AG04450 (cell line): ENCODE measurements at places on chromosomes 13 and 19. TPM values are rescaled to one million over a fixed set of nuclear protein-coding genes. Genes with fewer than 3 reads are reported as not detected.
A peak's percentile ranks its signal among the peaks of the same experiment; 100 is the strongest.

IL17D gene
- 3.0 and 3.2 TPM in 2 replicates for polyA plus RNA-seq

GRCh38 chr19:46786236-46787039 is 2.0 kb downstream of the SLC1A5 start:
- peak; percentile 66 for DNase-seq

DNA sequence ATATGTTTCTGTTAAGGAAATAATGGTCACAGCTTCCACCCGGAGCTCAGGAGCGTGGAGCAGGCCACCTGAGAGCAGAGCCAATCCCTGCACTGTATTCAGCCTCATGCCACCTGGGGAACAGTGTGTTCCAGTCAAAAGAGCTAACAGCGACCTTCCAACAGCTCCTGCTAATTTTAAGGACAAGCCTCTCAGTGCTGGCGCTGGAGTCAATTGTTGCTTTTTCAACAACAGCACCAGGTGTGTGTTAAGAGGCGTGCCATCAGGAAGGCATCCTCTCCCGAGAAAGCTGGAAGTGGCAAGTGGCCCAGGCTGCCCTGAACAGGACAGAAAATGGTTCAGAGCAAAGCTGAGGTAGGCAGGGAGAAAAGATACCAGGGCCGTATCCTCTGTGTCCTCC is 102.0 kb downstream of the CACNA1A start:
- no peak for DNase-seq

- DNase-seq, result no peak
These were observed 95.5 kb upstream of the SERP2 start for GRCh38 chr13:44278166-44278565.

GRCh38 chr19:18675779-18676178 is 7.7 kb upstream of the CRTC1 start:
- DNase-seq, result no peak

DNA sequence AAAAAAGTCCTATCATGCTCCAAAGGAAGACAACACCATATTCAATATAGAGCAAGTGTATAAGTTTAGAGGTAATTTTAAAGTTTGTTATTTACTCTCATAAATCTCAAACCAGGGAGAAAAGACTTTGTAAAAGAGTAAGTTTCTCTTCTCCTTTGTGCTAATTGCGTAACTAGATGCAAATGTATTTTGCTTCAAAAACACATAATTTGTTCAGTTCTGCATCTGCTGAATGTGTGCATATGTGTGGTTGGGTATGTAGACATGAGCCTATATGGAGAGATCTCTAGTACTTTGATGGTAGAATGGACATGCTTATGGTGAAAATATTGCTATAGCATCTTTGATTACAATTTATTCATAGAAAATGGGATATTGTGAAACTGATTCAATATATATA is 17.8 kb upstream of the MIR17HG start:
- DNase-seq, result no peak

- no peak for DNase-seq
These were observed 27.1 kb downstream of the ONECUT3 start for GRCh38 chr19:1780272-1780958.

DNA sequence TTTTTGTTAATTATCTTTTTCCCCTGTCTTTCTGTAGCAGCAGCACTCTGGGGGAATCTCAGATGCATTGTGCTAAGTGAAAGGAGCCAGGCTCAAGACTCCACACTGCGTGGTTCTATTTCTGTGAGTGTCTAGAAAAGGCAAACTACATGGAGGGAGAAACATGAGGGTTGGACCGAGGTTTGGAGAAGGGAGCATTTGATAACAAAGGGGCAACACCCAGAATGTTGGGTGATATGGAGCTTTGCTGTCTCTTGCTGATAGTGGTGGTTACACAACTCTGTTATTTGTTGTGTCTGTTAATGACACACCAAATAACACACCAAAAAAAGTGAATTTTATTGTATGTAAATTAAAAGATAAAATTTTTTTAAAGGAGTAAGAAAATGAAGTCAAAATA is 107.8 kb downstream of the COL4A2 start:
- DNase-seq, result no peak

GRCh38 chr19:55580628-55581144 is at the start of gene ZNF579:
TSS of gene ZNF579 (minus strand) at chr19:55580848. CDS start at chr19:55579639, 1,209 bp downstream.
- peak; percentile 78 for DNase-seq

- no peak for DNase-seq
These were observed 8.9 kb upstream of the CYP4F3 start for GRCh38 chr19:15631817-15632216.

- no peak for DNase-seq
These were observed 33.0 kb upstream of the EHD2 start for GRCh38 chr19:47679922-47680857.

GRCh38 chr13:48496271-48497161 is 36.4 kb downstream of the RCBTB2 start:
- DNase-seq, result no peak

DNA sequence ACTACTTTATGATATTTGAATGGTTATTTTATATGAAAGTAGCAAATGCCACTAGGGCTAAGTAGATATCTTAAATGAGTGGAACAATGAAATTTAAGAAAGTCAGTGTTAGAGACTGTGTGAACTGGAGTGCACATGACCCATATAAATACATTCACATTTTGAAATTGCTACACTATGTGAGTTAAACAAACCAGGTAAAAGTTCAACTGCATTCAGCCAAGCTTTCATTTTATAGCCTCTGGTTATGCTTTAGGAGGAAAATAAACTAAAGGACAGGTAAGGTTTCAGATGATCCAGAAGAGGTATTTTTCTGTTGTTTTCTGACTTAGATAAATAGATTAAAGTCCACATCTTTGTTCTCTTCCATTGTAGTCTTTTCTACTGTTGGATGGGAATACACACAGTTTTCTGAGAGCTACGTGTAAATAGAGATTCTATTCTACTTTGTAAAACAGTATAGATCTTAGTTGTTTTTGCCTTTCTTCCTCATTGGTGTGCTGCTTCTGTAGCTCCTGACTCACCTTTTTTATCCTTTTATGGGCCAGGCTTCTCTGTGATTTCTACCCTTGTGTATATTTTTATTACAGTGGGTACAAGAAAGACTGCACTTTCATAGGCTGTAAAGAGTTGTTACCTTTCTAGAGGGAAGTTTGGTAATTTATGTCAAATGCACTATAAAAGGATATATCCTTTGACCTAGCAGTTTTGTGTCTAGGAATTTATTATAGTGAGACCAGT is 54.6 kb upstream of the KCTD4 start:
- DNase-seq, result no peak

DNA sequence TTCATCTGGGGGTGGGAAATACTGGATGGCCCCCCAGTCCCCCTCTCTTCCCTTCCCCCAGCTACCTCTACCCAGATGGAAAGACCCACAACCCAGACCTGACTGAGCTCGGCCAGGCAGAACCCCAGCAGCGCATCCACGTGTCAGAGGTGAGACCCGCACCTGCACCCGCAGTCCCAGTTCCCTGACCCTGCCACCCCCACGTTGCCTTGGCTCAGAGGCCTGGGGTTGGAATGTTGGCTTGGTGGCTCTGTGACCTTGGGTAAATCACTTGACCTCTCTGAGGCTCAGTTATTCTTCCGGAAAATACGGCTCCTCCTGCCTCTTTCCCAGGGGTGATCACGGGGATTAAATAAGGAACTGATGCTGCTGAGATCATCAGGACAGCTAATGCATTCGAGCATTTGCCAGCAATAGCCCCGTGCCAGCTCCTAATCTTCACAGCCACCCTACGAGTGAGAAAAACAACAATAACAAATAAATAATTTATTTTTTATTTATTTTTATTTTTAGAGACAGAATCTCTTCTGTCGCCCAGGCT is 12.3 kb downstream of the CBLC start:
- no peak for DNase-seq

SHD gene
- polyA plus RNA-seq, result not detected in 2 replicates
